ENCODE measurements at places on chromosomes 11 and 22.

- DNase-seq, result no peak
Measured at GRCh38 chr22:50738649-50739227, 734 bp downstream of the ACR start.

DNA sequence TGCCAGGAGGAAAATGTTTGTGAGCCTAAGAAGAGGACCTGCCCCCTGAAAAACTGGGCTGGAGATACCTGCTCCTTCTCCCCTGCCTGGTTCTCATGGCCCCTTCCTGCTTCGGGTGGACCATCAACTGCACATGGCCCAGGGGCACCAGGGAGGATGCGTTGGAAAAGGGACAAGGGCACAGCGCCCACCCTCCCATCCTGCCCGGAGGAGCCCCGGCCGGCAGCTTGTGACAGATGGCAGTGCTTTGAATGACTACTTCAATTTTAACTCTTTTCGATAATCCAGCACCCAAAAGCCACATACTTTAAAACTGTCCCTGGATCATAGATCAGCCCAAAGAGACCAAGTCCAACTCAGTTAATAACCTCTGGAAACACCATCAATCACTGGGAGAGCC is 135.8 kb upstream of the NECTIN1 start:
- DNase-seq, result no peak

GRCh38 chr11:130904380-130904779 is 11.9 kb downstream of the SNX19 start:
- DNase-seq, result no peak

DNA sequence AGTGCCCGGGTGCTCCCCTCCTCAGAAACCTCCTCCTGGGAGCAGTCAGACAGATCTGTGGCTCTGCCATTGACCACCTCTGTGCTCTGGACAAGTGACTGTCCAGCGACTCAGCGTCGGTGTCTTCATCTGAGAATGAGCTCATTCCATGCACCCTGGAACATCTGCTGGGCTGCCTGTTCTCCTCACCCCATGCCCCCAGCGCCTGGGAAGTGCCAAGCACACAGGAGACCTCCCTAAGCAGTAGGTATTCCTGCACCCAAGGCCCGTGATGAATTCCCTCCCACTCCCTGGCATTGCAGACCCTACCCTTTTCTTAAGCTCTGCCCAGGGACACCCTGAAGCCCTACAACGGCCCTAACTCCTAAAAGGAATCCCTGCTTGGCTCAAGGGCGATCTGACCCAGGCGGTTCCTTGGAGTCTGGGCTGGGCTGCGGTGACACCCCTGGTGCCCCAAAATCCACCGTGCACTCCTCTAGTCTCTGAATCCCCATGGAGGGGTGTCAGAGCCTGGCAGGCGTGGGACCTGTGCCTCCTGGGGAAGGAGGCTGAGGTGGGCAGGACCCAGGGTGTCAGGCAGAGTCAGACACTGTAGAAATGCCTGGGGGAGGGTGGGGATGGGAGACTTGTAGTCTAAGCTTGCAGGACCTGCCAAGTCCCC is 92.0 kb downstream of the CEP164 start:
- DNase-seq, result no peak

- no peak for DNase-seq
Measured at GRCh38 chr11:77590194-77590782, 535 bp downstream of the AQP11 start.

DNA sequence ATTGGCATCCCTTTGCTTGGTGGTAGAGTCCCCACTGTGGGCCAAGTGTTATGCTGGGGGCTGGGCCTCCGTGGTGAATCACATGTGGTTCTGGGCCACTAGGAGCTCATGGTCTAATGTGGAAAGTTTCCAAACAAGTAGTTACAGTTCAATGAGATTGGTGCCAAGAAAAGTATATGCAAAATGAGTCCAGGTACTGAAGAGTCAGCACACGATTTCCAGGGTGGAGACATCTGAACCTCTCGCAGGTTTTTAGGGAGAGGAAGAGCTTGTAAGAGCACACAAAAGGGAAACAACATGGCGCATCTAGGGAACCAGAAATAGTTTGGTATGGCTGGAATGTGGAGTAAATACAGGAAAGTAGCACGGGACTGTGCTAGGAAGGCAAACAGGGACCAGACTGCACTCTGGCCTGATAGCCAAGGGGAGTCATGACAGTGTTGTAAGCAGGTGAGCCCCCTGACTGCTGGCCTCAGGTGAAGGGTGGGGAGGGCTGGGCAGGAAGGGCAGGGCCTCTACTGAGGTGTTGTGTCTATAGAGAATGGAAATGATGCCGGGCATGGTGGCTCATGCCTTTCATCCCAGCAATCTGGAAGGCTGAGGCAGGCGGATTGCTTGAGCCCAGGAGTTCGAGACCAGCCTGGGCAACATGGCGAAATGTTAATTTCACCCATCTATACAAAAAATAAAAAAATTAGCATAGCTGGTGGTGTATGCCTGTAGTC is 12.6 kb downstream of the POLR2F start:
- no peak for DNase-seq

- DNase-seq, result no peak
Measured at GRCh38 chr22:40324468-40325305, 21.6 kb upstream of the ADSL start.
